ENCODE measurements at places on chromosomes 11 and 22. TPM values are rescaled to one million over a fixed set of nuclear protein-coding genes. Genes with fewer than 3 reads are reported as not detected.

The ST14 gene
- 0.67 TPM for polyA plus RNA-seq

The LRRN4CL gene
- polyA plus RNA-seq: 14.2 TPM

GRCh38 chr22:19970479-19971275, 29.1 kb upstream of the TXNRD2 start:
- peak; percentile 66 for DNase-seq

DNA sequence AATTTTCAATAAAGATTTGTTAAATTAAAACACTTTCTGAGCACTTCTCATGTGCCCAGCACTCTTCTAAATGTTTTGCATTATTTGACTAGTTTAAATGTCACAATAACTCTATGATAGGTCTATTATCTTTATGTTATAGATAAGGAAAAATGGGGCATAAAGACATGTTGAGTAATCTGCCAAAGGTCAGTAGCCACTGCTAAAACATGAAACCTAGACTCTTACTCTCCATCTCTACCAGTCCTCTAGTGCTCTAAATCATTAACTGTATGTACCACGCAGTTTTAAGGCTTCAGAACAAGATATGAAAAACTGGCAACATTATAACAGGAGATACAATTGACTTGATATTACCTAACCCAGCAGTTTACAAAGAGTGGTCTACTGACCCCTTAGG, 6.9 kb downstream of the RAB6A start:
- DNase-seq: no peak

- no peak for DNase-seq
These were observed 1.9 kb upstream of the SMTN start for GRCh38 chr22:31079095-31079642.

The SPDYC gene
- polyA plus RNA-seq: not detected

The NCAPH2 gene
- polyA plus RNA-seq: 36.3 TPM

The TRPT1 gene
- polyA plus RNA-seq: 81.4 TPM

The FXYD2 gene
- polyA plus RNA-seq: 2.2 TPM

- DNase-seq: no peak
These were observed 97.9 kb upstream of the RRM1 start for GRCh38 chr11:3996651-3997050.

The ISX gene
- not detected for polyA plus RNA-seq

DNA sequence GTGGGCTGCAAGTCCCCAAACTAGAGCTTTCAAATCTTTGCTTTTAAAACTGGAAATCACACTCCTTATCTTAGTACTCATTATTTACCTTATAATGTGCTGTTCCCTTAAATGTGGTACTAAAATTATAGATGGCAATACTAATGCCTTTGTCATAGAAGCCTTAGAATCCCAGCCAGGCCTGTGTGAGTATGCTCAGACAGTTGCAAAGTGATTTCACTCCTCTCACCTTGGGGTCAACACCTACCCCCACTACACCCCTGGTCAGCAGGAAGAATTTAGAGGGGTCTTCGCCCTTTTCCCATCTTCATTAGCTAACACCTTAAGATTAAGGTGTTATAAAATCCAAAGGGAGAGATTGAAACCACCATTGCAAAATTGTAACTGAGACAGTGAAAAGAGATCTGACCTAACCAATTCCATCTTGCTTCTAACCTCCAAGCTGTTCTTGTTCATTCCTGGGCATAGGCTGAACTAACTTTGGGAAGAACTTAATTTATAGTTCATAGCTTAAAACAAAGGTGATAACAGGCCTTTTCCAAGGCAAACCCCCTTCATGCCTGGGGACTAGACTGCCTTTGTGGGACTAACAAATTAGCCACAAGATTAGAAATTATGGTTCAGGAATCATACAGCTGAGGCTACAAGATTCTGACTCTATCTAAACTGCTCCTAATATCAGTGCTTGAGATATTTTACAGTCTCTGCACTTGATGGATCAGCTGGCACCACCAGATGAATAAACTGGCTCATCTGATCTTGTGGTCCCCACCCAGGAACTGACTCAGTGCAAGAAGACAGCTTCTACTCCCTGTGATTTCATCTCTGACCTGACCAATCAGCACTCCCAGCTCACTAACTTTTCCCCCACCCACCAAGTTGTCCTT, 10.4 kb upstream of the MRPL17 start:
- DNase-seq: no peak

- no peak for DNase-seq
These were observed 141.5 kb upstream of the MTMR2 start for GRCh38 chr11:96065379-96065778.

The HIC2 gene
- 5.6 TPM for polyA plus RNA-seq

The RIMBP3C gene
- polyA plus RNA-seq: 0.41 TPM

- no peak for DNase-seq
These were observed 34.0 kb upstream of the A4GALT start for GRCh38 chr22:42754658-42755057.

DNA sequence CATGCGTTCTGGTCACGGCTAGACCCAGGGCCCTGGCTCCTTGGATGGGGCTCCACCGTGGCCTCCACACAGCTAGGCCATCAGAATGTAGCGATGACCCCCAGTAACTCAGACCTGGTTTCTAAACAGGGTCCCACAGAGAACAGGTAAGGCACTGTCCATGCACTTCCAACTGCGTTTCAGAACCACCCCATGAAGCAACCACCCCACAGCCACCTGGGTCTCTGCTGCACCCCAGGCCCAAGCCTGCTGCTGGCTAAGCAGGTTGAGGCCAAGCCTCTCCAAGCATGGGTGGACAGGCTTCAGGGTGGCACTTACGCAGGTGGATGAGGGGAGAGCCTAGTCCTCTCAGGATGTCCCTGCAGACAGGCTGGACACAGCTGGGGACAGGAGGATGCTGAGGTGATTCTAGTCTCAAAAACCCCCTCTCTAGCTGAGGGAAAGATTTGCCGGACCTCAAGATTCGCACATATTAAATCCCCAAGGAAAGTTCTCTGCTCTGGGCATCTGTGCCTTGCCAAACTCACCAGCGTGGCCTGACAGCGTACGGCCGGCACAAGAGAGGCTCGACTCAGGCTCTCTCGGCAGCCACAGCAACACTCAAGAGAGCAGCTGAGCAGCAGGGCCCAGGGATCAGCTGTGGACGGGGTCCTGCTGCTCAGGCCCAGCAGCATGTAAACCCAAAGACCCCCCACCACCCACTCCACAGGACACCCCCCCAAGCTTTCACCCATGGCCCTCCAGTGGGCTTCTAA, 141.6 kb downstream of the CRYBB2 start:
- DNase-seq: no peak

DNA sequence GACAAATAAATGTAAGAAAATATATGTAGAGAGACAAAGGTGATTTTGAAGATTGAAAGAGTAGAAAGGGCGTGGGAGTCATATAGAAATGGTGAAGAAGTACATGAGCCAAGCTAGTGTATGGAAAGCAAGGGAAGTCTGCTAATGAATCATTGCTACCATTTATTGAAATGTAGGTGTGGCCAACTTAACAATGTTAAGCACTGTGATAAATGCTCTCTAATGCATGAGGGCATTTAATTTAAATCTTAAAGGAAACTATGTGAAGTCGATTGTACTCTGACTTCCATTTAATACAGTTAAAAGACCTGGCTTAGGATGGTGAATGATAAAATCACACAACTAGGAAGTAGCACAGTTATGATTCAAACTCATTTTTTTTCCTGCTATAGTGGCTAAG, 219.9 kb downstream of the CASP12 start:
- DNase-seq: no peak

DNA sequence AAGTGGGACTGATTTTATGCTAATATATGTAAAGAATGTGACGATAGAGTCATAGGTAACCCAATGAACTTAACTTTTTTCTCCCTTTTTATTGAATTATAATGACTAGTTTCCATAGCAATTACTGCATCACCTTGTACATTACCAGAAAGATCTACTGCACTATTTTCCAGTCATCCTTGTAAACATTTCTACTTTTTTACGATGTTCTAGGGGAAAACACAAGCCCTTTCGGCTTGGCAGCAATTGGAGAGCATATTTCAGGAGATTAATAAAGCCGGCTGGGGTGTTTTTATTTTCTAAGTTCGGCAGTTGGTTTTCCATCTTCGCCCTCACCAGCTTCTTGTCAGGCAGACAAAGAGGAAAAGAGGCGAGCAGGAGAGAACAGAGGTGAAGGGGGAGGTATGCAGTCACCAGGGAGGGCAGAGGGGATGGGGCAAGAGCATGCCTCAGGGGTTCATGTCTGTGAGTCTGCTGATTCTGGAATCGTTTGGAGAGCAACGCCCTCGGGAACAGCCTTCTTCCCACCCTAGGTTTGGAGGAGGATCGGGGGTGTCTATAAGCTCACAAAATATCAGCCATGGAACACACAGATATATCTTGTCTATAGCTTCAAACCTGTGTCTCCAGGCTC, 476.4 kb downstream of the MIAT start:
- no peak for DNase-seq

DNA sequence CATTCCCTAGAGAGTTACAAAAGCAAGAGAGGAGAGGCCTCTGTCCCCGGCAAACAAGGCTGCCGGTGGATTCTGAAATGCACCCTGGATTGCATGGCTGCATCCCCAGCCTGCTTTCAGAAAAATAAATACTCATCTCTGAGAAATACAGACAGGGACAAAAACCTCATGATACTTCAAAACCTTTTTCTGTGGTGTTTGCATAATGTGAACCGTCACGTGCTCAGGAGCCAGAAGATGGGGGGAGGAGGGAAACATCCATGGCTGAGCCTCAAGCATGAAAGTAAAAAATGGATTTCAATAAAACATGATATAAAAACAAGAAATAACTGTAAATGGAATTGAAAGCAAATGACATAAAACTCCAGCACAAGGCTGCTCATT, 198.5 kb upstream of the NCAM1 start:
- DNase-seq: no peak

The GLYAT gene
- not detected for polyA plus RNA-seq

GRCh38 chr11:117993988-117994745, 8.0 kb downstream of the IL10RA start:
- no peak for DNase-seq

GRCh38 chr11:112637076-112637475, 324.1 kb upstream of the NCAM1 start:
- peak; percentile 42 for DNase-seq

DNA sequence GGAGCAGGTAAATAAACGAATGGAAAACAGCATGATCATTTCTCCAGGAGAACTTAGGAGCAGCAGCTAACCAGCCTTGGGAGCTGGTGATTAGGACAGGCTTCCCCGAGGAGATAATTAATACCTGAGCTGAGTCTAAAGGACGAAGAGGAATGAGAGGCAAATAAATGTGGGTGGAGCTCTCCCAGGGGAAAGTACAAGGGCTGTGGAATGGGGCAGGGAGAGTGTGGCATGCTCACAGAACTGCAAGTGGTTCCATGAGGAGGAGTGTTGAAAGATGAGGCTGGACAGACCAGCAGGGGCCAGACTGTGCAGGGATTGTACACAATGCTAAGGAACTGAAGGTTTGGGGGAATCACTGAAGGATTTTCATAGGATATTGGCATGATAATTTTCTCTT, 14.2 kb upstream of the TLCD5 start:
- no peak for DNase-seq

DNA sequence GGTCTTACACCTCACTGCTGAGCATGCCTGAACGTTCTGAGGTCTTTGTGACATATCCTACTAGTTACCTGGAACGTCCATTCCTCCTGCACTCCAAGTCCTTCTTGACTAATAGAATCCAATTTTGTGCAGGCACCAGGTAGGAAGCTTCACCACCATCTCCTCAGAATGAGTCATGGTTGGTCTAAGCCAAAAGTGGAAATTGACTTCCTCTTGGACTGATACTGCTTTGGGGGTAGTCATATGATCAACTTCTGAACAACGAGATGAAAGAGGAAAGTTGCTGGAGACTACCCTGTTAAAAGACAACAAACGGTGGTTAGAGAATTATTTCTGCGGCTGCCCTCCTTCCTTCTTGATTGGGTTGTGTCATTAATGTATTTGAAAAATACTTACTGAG, 374.2 kb upstream of the LARGE1 start:
- DNase-seq: no peak

DNA sequence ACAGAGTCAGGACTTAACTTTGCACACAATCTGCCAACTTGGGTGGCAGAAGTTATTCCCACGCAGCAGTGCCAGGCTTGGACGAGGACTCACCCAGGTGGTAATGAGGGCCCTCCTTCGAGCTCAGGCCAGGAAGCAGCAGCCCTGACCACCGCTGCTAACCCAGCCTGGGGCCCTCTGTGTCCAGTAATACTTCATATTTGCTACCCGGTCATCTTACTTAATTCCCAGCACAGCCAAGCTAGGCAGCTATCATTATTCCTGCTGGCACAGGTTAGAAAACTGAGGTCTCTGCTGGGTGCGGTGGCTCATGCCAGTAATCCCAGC, 15.4 kb upstream of the LRP5 start:
- no peak for DNase-seq

The FAM111B gene
- polyA plus RNA-seq: 5.3 TPM

DNA sequence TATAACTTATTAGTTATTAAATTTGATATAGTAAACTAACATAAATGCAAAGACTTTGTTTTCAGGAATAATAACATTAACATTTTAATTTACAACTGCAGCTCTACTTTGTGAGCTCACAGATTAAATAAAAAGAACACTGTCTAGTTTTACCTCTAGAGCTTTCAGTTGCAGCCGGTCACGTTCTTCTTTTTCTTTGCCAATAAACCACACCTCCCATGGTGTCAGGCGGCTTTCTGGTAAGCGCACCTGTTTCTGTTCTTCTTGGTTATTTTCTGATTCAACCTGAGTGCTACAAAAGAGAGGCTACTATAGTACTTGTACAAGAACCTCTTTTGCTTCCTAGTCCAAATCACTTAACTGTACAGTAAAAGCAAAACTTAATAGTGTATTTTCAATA, 5.8 kb downstream of the CCDC34 start:
- DNase-seq: no peak

GRCh38 chr11:10122326-10123197, 171.5 kb downstream of the SBF2 start:
- no peak for DNase-seq

The RIBC2 gene
- 1.9 TPM for polyA plus RNA-seq

DNA sequence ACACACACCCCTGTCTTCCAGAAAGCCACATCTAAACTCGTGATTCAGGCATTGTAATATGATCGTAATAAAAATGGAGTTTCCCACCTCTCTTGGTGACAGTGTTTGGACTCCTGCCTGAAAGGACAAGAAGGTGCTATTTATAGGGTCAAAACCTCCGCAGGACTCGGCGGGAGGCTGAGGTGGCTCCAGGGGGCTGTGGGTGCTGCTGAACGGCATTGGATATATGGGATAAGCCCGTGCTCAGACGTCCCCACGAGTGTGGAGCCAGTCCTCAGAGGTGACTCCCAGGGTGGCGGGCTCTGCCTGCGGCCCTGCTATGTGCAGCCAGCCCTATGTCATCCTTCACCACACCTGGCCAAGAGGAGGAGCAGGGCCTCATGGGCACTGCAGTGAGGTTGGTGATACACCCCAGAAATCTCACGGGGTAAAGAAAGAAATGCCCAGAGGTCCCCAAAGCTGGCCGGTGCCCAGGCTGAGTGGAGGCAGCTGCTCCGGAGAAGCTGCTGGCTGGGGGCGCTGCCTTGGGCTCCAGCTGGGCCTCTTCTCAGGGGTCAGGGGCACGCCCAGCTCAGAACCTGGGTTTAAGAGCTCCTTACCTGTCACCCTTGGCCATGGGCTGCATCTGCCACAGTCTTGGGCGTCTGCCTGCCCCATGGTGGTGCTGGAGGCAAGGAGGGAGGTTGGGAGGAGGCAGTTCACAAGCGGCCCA, 5.1 kb upstream of the OSBPL5 start:
- DNase-seq: no peak

All from hindlimb muscle (tissue), 1 donor.